ENCODE measurements at places on chromosomes 5 and 9.

DNA sequence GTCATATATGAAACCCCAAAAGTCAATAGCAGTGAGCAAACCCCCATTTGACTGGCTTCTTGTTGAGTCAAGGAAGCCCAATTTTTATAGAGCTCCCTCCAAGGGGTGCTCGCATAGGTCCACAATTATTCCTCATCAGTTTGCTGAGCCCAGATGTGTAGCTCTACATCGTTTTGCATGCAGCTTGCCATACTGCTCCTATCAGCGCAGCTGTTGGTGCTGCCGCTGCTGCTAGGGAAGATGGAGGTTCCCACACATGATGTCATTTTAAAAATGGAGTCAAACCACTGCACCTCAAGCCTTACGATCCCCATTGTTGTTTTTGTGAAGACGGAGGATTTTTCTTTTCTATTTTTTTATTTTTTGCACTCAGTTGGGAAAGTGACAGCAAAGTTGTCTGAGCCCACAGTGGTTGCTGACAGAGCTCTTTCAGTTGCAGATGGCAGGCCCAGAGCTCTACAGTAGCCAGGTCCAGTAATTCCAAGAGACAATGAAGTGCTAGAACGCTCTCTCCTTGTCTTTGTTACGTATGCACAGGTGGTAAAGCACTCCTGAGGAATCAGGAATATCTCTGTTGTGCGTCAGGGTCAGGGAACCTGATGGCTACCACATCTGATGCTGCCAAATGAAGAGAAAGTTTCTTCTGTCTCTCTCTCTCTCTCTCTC is 23.2 kb upstream of the C5orf63 start:
- no peak for DNase-seq

DNA sequence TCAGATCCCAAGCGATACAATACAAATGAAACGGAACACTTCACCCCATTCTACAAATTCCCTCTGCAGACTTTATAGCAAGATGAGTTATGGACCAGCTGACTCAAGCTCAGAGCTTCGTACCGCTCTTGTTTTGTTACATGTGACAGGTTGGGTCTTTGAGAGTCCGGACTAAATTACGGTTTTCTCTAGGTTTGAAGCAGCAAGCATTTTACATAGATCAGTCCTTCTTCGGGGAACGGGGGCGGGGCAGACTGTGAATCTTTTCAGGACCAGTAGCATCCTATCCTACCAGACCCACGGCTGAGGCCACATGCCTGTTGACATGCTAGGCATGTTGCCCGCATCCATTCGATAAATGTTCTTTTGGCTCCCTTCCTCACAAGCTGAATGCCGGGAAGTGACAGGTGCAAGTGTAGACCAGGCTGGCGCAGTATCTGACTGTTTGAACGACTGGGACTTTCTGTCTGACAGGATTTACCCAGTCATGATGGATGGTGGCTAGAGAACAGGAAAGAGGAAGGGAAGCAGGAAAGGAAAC is 811.0 kb upstream of the GRAMD2B start:
- no peak for DNase-seq

DNA sequence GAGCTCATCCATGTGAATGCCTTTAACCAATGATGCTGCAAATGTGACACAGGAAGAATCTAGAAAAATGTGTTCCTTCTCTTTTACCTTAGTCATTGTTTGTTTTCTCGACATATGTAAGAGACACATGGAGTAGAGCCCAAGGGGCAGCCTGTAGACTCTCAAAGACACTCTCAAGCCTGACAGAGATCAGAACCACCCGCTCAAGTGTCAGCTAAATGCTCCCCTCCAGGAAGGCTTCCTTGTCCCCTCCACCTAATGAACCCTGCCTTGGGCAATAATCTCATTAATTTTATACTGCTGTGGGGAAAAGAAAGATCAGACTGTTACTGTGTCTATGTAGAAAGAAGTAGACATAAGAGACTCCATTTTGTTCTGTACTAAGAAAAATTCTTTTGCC is 157.4 kb downstream of the MUSK start:
- peak; percentile 15 for DNase-seq

- DNase-seq = peak; percentile 15
These were observed 674 bp downstream of the TSPAN17 start for GRCh38 chr5:176647843-176648473.

DNA sequence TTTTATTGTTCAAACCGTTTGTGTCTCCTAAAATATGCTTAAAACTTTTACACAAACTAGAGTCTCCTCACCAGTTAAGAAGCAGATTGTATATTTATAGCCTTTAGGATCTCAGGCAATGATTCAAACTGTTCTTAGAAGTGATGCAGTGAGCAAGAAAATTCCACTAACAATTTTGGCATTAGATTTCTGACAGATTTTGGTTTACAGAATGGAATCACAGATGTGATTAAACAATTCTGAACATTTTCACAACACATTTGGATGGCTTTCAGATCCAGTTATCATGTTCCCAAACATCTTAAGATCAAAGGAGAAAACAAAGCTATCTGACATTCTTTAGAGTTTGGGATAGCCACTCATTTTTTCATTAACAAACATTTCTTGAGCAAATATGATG is 181.7 kb upstream of the RIOK2 start:
- no peak for DNase-seq

DNA sequence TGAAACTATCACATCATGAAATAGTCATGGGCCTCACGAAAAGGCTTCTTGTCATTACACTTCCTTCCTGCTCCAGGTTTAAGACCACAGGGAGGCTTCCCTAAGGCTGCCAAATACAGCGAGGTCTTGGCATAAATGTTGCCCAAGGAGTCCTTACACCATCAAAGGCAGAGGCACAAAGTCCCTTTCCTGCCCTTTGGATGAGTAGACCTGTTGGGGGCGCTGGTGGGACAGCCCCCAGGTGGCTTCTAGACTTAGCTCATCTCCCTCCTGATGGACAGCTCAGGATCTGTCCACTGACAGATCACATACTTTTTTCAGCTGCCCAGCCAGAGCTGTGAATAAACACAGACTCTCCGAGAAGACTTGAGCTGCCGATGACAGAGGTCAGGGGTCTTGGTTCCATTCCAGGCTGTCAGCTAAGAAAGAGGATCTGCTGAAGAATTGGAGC is 15.5 kb upstream of the MEGF9 start:
- peak; percentile 32 for DNase-seq

- DNase-seq = peak; percentile 28
These were observed 161.2 kb downstream of the FGF18 start for GRCh38 chr5:171580502-171581265.

Measured in HT1080 (cell line).